ENCODE measurements at places on chromosomes 12 and 14. TPM values are rescaled to one million over a fixed set of nuclear protein-coding genes. Genes with fewer than 3 reads are reported as not detected.
A peak's percentile ranks its signal among the peaks of the same experiment; 100 is the strongest.

- H3K27ac ChIP-seq = no peak overlapping the region
- H3K4me3 ChIP-seq = no peak overlapping the region
- no peaks in the 10 kb centered on the region for H3K27me3 ChIP-seq
- H3K36me3 ChIP-seq = no peaks in the 10 kb centered on the region
- no peak for DNase-seq
Measured at GRCh38 chr14:54148251-54148650, 191.6 kb upstream of the BMP4 start.

GRCh38 chr12:101480849-101481248 is 5.7 kb downstream of the SPIC start:
- H3K4me3 ChIP-seq = no peak overlapping the region
- H3K4me1 ChIP-seq = peaks cover 5% of the 10 kb centered on the region
- DNase-seq = no peak
- no peaks in the 10 kb centered on the region for H3K27me3 ChIP-seq

- DNase-seq = no peak
- no peak overlapping the region for H3K4me3 ChIP-seq
- no peak overlapping the region for H3K27ac ChIP-seq
- H3K4me1 ChIP-seq = peaks cover 7% of the 10 kb centered on the region
Measured at GRCh38 chr14:32018391-32019092, 58.6 kb upstream of the ARHGAP5 start.

GRCh38 chr12:108335349-108336119 is 3.6 kb downstream of the CMKLR1 start:
- H3K4me1 ChIP-seq = no peaks in the 10 kb centered on the region
- H3K27me3 ChIP-seq = peaks cover 24% of the 10 kb centered on the region
- H3K4me3 ChIP-seq = no peak overlapping the region
- no peak overlapping the region for H3K27ac ChIP-seq

GRCh38 chr14:87869619-87870583 is 123.1 kb downstream of the GALC start:
- H3K27me3 ChIP-seq = no peaks in the 10 kb centered on the region
- H3K36me3 ChIP-seq = no peaks in the 10 kb centered on the region
- no peak overlapping the region for H3K27ac ChIP-seq
- H3K4me1 ChIP-seq = no peaks in the 10 kb centered on the region
- DNase-seq = no peak

GRCh38 chr12:15011162-15011561 is 38.3 kb downstream of the PDE6H start:
- no peak for DNase-seq
- H3K36me3 ChIP-seq = no peaks in the 10 kb centered on the region
- H3K4me1 ChIP-seq = no peaks in the 10 kb centered on the region
- H3K27ac ChIP-seq = no peak overlapping the region
- H3K27me3 ChIP-seq = no peaks in the 10 kb centered on the region

DNA sequence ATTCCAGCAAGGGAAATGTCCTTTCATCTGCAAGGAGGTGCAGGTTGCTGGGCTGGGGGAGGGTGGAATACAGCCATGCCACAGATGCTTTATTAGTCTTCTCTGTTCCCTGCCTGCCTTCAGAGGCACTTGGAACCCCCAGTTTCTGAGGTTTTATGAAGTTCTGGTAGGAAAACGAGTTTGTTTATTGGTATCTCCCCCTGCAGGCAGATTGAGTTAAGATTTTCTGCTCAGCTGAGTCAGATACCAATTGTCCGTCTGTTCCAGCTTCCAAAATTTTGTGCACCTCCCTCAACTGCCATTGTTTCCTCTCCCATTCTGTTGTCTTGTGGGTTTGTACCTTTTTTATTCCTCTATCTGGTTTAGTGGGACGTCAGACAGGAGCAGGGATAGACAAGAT is 155.6 kb downstream of the ETV6 start:
- no peak overlapping the region for H3K4me3 ChIP-seq
- H3K4me1 ChIP-seq = peaks cover 15% of the 10 kb centered on the region
- no peak for DNase-seq
- no peaks in the 10 kb centered on the region for H3K36me3 ChIP-seq
- H3K27me3 ChIP-seq = no peaks in the 10 kb centered on the region

DNA sequence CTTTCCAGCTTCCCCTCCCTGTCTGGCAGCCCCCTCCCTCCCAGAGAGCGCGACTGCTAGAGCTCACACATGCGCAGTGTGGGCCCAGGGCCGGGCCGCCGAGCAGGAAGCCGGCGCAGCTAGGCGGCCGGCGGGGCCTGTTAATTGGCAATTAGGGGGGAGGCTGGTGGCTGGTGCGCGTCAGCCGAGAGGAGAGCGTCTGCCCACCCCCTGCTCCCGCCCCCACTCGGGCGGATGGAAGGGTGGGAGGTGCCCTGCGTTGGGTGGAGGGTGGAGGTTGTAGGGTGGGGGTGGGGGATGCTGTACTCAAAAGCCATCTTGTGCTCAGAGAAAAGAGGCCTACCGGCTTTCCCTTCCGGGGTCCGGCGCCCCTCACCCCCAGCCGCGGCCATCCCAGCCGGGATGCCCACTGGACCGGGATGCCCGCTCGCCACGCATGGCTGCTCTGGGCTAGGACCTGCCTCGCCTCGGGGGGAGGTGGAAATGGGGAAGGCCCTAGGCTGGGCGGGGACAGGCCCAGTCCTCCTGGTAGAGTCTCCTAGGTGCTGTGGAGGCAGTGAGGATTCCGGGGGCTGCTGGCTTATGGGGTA is 9.2 kb downstream of the HOXC8 start:
- no peak overlapping the region for H3K27ac ChIP-seq
- peaks cover 7% of the 10 kb centered on the region for H3K27me3 ChIP-seq
- peaks cover 5% of the 10 kb centered on the region for H3K4me1 ChIP-seq
- peak overlapping the region; percentile 69 for H3K4me3 ChIP-seq

GRCh38 chr14:75469606-75470237 is 41.9 kb downstream of the JDP2 start:
- H3K4me3 ChIP-seq = no peak overlapping the region
- DNase-seq = no peak
- H3K27me3 ChIP-seq = no peaks in the 10 kb centered on the region

- peak overlapping the region; percentile 67 for H3K27ac ChIP-seq
- H3K4me1 ChIP-seq = peaks cover 85% of the 10 kb centered on the region
- H3K36me3 ChIP-seq = no peaks in the 10 kb centered on the region
- no peaks in the 10 kb centered on the region for H3K27me3 ChIP-seq
- H3K4me3 ChIP-seq = peak overlapping the region; percentile 38
Measured at GRCh38 chr12:109737126-109737525, 23.5 kb downstream of the FAM222A start.

- no peak overlapping the region for H3K27ac ChIP-seq
- H3K4me1 ChIP-seq = no peaks in the 10 kb centered on the region
- no peaks in the 10 kb centered on the region for H3K27me3 ChIP-seq
- no peak overlapping the region for H3K4me3 ChIP-seq
- DNase-seq = no peak
Measured at GRCh38 chr12:76697849-76698248, 66.1 kb upstream of the ZDHHC17 start.

GRCh38 chr14:65016471-65016870 is 29.8 kb downstream of the FNTB start:
- H3K27me3 ChIP-seq = no peaks in the 10 kb centered on the region
- DNase-seq = no peak
- no peak overlapping the region for H3K4me3 ChIP-seq
- peaks cover 9% of the 10 kb centered on the region for H3K4me1 ChIP-seq
- peaks cover 15% of the 10 kb centered on the region for H3K36me3 ChIP-seq

SDR9C7 gene
- not detected for total RNA-seq

GALNT6 gene
- 0.87 TPM for total RNA-seq

PRB2 gene
- total RNA-seq = not detected

Data from HepG2 (cell line).